ENCODE measurements at places on chromosomes 7 and 10. TPM values are rescaled to one million over a fixed set of nuclear protein-coding genes. Genes with fewer than 3 reads are reported as not detected.

DNA sequence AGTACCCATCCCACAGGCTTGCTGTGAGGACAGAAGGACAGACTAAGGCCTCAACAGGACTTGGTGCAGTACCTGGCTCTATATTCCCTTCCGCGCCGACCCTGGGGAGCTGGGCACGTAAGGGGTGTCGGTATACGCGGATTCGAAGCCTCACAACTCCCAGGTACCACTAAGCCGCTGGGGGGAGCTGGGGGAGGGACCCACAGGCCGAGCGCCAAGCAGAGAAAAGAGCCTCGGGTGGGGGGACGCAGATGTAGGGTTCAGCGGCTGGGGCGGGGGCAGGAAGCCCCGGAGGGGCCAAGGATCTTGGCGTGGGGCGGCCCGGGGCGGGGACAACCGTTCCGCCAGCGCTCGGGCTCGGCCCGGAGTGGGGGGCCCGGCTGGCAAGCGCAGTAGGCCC is 126.4 kb upstream of the ZNF746 start:
- DNase-seq, result peak; percentile 31

DNA sequence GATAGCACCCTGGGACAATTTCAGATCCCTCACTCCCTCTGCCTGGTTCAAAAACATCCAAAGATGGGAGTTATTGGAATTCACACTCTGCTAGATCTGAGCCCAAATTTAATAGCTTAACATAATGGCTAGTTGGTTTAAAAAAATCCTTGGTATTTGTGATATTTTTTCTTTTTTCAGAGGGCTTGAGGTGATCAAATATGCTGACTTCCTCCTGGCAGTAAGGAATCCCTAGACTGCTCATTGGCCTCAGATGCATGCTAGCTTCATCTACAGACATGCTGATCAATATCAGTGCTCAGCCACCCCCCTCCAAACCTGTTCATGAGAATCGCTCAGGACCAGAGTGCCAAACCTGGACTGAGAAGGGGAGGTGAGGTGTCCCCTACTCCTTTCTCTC is 74.7 kb upstream of the PLPP4 start:
- DNase-seq, result no peak

DNA sequence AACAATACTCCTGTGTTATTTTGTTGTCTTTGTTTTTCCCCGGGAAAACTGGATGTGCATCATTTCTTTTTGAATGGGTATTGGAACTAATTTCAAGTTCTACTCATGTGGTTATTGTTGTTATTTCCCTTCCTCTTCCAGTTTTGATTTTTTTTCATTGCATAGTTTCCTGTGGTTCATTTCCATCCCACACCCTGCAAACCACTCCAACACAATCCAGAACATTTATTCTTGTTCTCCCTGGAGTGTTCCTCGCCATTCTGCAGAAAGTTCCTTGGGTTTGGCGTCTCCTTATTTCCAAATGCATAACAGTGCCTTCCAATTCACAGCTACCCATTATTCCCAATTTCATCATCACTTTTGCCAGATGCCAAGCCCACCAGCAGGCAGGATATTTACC is 775.1 kb downstream of the TNS3 start:
- no peak for DNase-seq

- DNase-seq, result no peak
Measured at GRCh38 chr10:34430685-34431084, 384.4 kb downstream of the PARD3 start.

DNA sequence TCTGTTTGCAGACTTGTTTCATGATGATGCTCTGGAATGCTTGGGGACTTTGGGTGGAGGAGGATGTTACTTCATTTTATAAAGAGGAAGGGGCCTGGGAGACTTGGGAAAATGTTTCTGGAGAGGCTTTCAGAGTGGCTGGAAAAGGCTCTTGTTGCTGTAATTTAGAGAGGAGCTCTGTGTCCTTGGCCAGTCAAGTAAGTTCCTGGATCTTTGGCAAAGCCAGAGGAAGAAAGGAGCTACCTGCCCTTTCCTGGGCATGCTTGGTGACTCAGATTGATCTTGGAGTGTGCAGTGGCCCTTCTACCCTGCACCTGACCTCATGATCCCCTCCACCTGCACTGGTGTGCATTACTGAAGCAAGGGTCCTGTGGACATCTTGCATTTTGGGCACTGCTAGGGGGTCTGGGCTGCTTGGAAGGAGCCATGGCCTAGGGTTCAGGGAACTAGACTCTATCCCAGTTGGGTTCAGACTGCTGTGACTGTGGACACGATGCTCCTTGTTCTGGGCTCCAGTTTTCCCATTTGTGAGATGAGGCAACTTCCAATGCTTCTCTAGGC is 56.1 kb downstream of the ADCYAP1R1 start:
- no peak for DNase-seq

GRCh38 chr10:104109908-104110662 is 11.9 kb upstream of the SFR1 start:
- DNase-seq, result no peak

DNA sequence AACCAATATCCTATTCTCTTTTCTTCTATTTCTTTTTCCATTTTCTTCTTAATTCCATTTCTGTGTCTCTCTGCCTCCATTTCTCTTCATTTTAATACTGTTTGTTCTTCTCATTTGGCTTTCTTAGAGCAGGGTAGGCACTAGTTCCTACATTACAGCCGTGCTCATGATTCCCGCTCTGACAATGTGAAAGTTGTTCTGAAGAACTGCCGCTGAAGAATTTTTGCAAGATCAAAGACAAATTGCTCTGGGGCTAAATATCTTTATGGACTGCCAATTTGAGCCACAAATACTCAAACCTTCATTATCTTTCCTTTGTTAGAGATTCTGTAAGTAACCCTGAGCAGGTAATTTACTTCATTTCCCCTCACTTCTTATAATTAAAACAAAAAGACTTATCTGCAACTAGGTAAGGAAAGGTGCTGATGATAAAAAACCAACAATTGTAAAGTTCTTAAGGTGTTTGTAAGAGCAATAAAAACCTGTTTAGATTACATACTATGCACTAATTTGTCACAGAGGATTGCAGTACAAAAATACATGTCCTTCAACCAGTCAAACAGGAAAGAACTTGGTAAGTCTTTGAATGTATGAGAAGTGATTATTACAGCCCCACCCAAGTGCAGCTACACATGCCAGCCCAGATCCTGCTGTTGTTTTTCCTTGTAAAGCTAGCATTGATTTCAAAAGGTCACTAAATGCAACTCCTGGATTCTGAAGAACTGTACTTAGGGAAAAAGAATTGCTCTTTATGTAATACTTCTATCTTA is 127.5 kb downstream of the COL28A1 start:
- no peak for DNase-seq

GRCh38 chr7:24965831-24966708 is 13.9 kb downstream of the OSBPL3 start:
- DNase-seq, result no peak

DNA sequence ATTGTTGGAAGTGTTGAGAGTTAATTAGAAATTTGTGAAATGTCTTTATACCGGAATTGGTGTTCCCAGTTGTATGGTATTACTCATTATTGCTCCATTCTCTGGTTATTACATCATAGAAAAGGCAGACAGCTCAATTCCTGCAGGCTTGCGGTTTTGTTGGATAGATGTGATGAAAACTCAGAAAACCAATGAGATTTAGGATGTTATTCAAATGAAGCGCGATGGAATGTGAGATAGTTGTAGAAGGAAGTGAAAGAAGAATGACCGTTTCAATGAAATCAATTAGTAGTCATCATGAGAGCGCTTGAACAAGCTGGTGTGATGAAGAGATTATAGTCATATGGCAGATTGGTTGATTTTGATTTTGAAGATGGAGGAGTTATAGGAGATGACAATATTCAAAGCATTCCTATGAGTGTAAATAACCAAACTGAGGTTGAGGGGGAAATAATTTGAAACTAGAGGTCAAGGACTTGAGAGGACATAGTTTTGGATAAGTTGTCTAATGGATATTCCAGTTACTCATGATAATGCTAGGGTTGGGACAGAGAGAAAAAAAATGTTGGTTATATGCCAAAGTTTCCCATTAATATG is 991.5 kb downstream of the NRG3 start:
- no peak for DNase-seq

Gene PHF14
- total RNA-seq, result 12.8 TPM

Gene CDK14
- total RNA-seq, result 10.6 TPM

Gene LIPK
- not detected for total RNA-seq

Gene EN2
- total RNA-seq, result 0.21 TPM
